RCC 7860 (cell line): ENCODE measurements at places on chromosomes 12 and 14.

DNA sequence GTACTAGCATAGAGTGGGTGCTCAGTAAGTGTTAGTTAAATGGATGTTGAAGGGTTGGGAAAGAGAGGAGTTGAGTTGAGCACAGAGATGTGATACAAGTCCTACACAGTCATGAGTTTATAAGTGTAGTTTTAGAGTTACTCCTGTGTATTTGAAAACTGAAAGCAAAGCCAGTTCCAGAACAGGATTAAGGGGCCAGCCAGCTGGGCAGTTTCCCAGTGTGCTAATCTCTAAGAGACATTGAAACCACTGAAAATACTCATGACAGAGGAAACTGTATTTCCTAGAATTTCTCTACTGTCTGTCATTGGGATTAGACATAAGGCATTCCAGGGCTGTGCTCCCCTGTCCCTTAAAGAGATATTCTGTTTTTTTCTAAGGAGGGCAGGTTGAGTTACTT is 101.0 kb downstream of the DERA start:
- no peak for DNase-seq

DNA sequence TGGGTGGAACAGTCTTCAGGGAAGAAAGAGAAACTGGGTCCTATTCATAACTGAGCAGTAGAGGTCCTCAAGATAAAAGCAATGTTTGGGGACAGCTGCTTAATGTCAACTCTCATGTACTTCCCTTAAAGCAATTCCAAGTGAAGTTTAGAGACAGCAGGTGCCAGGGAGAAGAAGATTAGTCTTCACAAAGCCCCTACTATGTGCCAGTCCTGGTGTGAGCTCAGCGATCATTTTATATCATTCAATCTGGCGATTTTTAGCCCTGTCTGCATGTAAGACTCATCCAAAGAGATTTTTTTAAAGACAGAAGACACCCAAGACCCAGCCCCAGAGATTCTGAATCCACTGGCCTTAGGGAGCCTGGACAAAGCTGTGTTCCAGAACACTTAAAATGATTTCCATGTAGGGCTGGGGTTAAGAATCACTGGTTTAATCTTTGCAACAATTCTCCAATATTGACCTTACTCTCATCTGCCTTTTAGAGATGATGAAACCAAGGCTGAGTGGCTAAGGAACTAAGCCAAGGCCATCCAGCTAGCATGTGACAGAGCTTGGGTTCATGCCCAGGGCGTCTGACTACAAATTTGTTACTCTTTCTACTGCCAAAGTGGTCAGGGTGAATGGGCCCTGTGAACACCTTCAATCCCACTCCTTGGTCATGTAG is 404.5 kb upstream of the TBX3 start:
- no peak for DNase-seq

DNA sequence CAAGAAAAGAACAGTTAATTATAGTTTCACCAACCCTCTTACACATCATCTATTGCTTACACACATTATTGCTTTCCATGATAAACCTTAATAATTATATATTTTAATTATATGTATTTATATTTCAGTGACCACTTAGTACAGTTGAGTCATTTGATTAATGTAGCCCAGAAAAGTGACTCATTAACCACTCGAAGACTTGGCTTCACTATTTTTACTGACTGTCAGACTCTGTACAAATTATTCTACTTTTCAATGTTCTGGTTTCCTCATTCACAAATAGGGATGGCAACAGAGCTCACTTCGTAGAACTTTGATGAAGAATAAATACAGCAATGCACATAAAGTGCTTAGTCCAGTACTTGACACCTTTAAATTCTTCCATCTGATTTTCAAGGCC is 98.3 kb downstream of the CFAP54 start:
- DNase-seq: no peak

DNA sequence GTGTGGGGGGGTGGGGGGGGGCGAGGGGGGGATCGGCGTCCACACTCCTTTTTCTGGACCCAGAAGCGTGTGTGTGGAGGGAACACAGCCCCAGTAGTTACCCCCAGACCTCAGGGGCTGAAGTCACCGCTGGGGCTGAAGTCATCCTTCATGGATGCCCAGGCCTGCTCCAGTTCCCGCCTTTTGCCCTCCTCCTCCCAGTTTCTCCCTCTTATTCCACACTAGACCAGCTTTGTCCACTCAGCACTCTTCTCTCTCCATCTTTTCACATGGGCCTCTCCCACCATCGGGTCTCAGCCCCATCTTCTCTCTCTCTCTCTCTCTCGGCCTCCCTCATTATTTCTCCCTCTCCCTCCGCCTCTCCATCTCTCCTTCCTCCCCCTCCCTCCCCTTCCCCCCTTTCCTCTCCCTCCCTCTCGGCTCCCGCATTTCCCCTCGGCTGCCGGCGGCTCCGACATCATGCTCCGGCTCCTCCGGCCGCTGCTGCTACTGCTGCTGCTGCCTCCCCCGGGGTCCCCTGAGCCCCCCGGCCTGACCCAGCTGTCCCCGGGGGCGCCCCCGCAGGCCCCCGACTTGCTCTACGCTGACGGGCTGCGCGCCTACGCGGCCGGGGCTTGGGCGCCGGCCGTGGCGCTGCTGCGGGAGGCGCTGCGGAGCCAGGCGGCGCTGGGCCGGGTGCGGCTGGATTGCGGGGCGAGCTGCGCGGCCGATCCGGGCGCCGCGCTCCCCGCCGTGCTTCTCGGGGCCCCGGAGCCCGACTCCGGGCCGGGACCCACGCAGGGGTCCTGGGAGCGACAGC is at the start of gene P3H3:
Gene P3H3 (plus strand): TSS at position 426 of the 799 bp plus-strand sequence. CDS start 34 bp downstream, at position 460.
- peak; percentile 53 for DNase-seq

DNA sequence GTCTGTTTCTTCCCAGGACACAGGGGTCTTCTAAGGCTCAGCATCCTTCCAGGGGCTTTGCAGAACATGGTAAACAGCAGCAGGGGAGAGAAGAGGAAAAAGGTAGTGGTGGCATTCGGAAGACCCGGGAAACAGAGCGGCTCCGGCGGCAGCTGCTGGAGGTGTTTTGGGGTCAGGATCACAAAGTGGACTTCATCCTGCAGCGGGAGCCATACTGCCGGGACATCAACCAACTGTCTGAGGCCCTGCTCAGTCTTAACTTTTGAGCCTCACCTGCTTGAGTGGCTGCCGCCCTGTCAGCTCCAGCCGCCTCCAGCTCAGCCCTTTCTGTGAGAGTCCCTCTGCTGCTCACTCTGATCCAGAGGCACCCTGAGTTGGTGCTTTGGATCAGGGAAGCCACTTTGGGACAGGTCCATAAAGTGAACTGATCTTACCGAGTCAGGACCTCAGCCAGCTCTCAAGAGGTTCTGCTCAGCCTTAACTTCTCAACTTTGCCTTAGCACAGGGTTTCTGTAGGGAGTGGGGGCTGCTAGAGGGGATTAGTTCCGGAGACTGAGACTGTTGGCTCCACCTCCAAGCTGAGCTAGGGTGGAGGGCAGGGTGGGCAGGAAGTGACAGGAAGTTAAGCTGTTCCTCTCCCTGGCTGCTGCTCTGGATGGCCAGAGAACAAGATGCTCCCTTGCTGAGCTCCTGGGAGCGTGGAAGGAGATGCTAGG is 5.4 kb downstream of the SDR39U1 start:
- no peak for DNase-seq

- no peak for DNase-seq
Observed at GRCh38 chr12:58458102-58458501, 462.2 kb downstream of the LRIG3 start.

- no peak for DNase-seq
Observed at GRCh38 chr12:80877721-80878265, 59.9 kb downstream of the LIN7A start.

- no peak for DNase-seq
Observed at GRCh38 chr12:108205864-108206263, 76.8 kb downstream of the WSCD2 start.

GRCh38 chr14:96191353-96191752 is 13.3 kb upstream of the BDKRB2 start:
- no peak for DNase-seq

DNA sequence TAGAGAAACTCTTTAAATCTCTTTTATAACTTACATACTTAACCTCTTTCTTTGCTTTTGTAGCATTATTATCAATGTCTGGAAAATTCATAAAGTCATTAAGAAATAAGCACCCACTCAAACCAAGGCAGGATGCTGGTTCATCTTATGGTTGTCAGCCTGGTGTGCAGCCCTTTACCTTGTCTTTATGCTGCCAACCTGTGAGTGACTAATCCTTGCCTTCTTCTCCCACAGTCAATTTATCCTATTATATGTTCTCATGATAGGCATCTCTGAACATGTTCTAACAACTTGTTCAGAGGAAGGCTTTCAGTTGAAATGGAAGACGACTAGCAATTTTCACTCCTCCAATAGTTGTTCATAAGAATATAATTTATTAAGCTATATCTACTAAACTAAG is 186.9 kb upstream of the CAND1 start:
- no peak for DNase-seq

- DNase-seq: peak; percentile 45
Observed at GRCh38 chr14:21382886-21383847, 652 bp downstream of the SUPT16H start.

GRCh38 chr14:33163600-33163999 is 224.9 kb downstream of the NPAS3 start:
- no peak for DNase-seq

DNA sequence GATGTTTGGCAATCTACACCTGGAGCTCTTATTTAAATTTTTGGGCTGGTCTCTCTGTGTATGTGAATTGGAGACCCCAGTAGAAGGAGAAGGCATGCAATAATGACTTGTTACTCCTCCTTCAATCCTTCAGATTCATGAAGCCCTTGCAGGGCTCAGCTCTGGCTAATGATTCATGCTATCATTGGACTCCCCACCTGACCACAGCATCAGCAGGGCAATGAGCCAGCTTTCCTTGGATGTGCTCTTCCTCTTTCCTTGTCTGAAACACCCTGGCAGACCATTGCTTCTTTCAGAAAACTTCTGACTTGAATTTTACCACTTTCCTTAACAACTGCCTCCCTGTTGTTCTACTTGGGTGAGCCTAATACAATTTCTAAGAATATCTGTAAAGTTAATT is 1019.2 kb downstream of the AACS start:
- DNase-seq: peak; percentile 8

DNA sequence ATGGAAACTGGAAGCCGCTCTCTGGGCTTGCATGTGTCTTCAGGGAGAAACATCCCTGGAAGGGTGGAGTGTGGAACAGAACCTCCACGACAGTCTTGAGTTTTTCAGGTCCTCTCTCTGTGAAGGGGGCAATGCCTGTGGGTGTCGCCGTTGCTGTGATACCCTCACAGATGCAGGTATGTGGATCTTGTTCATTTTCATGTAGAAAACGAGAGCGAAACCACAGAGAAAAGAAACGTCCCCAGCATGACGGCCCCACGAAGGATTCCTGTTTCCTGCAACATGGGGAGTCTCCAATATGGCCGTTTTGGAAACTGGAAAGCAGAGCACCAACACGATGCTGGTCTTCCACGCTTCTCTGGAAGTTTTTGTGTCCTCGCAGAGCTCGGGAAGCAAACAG is 187.9 kb downstream of the ALG10 start:
- DNase-seq: no peak

DNA sequence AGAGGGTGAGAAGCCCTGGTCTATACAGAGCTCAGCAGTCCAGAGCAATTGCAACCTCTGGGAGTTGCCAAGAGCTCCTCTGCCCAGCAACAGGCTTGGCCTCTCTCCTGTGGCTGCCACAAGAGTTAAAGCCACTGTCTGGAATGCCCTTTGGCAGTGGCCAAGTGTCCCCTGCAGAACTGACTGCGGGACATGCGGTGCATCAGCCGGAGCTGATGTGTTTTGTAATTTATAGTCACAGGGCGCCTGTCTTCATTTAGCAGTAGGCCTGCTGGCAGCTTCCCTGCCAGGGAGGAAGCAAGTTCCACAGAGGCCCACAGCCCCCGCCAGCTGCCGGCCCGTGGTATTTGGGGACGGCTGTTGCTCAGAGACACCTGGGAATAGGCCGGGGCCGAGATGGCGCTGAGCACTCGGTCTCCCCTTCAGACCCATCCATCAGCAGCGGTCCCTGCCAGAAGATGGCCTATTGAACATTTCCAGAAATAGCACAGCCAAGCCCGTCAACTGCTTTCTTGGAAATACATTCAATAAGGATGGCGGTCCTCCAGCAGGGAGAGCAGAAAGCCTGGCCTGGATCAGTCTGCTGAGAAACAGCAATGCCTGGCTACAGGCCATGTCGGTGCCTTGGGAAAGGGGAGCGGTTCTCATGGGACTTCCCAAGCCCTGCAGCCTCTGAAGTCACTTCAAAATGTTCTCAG is 217.4 kb downstream of the CRADD start:
- no peak for DNase-seq

DNA sequence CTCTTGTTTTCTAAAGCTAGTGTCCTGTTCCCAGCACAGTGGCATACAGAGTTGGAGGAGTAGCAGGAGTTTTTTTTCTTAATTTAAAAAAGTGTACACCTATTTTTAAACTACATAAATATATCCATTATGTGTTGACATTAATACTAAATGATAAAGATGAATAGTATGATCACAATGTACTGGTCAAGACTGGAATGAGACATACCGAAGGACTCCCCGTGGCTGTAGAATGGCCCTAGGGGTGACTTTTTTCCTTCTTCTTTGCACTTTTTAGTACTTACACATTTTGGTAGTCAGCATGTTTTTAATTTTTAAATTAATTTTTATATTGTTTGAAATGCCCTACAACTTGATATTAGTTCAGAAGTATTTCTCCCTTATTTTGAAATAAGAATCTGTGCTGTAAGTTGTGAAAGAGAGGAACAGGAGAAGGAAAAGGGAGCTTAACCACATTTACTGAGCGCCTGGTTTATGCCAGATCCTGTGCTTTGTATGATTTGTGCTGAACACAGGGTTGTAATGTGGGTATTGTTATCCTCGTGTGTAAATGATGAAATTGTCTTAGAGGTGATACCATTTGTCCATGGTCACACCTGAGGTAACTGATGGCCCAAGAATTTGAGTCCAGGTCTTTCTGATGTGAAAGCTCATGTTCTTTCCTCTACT is 136.5 kb downstream of the TGFB3 start:
- DNase-seq: no peak
